ENCODE measurements at places on chromosomes 5 and 9.

- no peak for DNase-seq
These were observed 163.5 kb downstream of the CD180 start for GRCh38 chr5:67032921-67033664.

- no peak for DNase-seq
These were observed 9.9 kb downstream of the PRUNE2 start for GRCh38 chr9:76896035-76896434.

DNA sequence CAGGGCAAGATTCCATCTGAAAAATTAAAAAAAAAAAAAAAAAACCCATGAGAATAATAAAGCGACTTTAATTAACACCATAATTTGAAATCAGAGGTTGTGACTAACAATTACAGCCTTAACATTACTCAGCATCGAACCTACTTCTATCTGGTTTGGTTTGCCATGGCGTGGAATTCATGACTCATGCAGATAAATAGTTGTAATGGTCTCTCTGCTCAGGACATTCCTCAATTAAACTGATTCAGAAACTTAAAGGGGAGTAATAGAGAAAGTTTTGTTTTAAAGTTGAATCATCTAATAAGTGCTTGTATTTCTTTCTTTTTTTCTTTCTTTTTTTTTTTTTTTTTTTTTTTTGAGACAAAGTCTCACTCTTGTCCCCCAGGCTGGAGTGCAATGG, 135.5 kb downstream of the SPATA31D1 start:
- DNase-seq, result peak; percentile 48

DNA sequence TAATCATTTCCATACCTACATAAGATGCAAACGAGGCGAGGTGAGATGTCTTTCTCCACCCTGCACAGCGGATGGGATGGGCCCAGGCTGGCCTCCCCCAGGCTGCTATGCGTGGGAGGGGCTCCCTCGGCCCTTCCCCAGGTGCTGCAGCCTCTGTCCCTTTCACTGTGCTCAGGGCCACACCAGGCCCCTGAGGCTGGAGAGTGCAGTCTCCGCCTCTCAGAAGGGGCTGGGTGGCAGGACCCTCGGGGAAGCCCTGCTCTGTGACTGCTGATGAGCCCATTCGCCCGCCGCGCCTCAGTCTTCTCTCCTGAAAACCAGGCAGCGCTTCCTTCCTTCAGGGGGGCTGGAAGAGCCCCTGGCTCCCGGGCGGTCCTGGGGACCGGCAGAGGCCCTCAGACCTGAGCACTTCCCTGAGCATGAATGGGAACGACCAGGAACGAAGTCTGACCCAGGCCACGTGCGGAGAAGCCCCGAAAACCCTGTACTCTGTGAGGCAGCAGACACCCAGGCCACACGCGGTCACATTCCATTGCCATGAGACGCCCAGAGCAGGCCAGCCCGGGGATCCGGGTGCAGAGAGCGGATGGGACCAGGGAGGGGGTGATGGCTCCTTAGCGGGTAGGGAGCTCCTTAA, 21.9 kb upstream of the NOTCH1 start:
- DNase-seq, result peak; percentile 76

GRCh38 chr5:31806561-31806960, 167.6 kb downstream of the PDZD2 start:
- no peak for DNase-seq

- DNase-seq, result no peak
These were observed 353.6 kb downstream of the DEPDC1B start for GRCh38 chr5:60346393-60346792.

DNA sequence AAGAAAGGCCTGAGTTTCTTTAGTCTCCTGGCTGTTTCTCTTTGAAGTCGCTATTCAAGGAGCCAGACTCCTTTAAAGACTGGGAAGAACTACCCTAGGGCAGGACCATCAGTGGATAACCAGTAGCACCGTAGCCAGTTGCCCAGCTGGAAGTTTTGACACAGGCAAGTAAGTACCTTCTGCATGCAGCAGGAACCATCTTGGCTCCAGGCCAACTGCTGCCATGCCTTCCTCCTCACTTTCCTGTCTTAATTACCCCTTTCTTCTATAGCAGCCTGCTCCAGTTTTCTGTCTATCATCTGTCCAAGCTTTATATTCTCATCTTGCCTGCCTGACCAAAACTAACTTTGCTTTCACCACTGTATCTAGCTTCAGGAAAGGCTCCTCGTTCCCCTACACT, 149.7 kb upstream of the SV2C start:
- no peak for DNase-seq

DNA sequence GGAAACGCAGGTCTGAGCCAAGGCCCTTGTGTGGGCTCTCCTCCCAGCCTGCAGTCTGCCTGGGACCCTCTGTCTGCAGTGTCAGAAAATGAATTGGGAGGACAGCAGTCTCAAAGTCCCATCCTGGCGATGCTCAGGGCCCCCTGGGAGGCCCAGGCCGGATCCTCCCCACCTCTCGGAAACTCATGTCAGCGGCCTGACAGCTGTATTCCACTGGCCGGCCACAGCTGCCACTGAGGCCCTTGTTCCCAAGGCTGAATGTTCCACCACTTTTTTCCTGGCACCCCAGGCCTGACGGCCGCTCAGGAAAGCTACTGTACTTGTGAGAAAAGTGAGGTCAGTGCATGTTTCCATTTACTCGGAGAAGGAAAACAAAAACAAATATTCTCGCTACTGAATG, 180.0 kb downstream of the FGF18 start:
- DNase-seq, result no peak

- DNase-seq, result no peak
These were observed 3.1 kb upstream of the DBH start for GRCh38 chr9:133632806-133633680.

DNA sequence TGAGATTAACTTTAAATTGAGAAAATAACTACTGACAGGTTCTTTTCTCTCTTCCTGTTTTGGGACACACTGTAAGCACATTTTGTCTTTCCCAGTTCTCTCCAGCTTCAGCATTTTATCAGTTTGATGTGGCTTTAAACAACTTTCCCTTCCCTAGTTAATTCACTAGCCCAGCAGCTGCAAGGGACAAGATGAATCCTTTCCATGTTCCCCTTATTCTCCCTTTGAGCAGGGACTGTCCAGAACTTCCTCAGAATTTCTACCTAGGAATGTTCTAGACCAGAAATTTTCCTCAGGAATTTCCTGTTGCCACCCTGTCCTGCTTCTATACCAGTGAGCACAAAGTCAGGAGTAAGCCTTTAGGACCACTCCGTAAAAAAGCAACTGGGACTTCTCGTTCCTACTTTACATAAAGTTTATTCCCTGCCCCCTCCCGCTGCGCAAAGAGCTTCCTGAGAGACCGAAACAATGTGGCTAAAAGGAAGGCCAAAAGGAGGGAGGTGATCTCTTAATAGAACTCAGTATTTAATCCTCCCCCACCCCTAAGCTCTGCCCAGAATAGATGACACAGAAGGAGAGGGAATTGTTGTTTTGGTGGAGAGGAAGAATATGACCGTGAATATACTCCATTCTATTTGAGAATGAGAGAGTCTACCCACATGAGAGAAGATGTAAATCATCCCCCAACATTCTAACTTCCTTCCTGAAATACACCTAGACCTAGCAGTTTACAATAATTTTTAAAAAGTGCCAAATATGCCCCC, 61.9 kb downstream of the GLIS3 start:
- no peak for DNase-seq

DNA sequence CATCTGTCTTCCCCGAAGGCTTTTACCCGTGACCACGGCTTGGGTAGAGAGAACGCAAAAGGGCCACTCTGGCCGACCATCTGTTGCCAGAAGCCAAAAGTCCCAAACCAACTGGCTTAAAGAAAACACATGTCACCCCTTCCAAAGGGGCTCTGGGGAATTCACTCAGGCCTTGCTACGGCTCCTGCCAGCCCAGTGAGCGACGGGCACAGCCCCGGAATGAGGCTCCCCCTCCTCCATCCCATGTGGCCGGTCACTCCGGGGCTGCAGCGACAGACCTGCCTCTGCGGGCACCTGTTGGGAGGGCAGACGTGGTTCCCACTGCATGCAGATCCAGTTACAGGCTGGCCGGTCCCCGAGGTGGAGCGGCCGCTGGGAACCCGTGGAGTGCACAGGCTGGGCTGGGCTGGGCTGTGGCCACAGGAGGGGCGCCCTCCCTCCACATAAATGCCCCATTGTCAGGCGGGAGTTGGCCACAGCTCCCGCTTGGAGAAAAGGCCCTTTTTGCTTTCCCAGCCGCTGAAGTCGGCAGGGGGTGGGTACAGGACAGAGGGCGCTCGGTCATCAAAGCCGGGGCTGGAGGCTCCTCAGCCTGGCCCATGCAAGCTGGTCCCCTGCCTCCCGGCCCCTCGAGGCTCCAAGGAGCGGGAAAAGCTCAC, 19.9 kb downstream of the NOTCH1 start:
- DNase-seq, result no peak

All from HS-5 (cell line).